ENCODE measurements at places on chromosomes 3 and 15.

DNA sequence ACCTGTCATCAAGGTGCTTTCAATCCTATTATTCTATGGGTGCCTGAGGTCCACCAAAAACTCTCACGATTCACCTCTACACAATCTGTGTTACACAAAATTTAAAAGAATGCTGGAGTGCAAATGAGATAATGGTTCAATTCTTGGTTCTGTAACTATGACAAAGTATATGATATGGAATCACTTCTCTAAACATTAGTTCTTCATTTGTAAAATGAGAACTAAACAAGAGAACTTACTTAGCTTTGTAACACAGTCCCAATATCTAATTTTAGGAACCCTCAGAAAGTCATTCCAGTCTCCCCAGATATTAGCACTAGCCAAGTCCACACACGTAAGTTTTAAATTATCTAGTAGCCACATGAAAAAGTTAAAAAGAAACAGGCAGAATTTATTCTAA is 111.5 kb downstream of the TBL1XR1 start:
- no peak for DNase-seq

DNA sequence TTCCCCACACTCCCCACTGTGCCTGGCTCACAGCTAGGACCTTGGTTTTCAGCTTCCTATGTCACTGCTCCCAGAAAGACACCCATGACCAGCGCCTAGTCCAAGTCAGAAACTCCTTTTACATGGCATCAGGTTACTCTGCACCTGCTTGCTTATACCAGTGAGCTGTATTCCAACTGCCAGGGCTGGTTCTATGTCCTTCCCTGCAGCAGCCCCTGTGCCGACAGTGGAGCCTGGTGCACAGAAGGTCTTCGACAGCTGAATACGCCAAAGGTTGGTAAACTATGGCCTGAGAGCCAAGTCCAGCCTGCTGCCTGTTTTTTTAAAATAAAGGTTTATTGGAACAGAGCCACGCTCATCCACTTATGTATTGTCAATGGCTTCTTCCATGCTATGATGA is 102.5 kb downstream of the IQSEC1 start:
- no peak for DNase-seq

DNA sequence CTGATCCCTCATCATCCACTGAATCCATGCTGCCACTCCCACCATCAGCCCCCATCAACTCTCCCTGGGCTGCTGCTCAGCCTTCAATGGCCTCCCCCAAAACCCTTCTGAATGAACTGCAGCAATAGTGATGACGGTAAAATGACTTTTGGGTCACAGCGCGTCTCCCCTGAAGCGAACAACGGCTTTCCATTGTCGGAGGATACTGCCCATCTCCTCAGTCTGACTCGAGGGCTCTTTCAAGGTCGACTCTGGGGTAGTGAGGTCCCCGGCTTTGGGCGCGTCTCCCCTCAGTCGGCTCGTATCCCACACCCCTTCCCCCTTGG is 57.2 kb upstream of the ZBTB38 start:
- DNase-seq, result no peak

DNA sequence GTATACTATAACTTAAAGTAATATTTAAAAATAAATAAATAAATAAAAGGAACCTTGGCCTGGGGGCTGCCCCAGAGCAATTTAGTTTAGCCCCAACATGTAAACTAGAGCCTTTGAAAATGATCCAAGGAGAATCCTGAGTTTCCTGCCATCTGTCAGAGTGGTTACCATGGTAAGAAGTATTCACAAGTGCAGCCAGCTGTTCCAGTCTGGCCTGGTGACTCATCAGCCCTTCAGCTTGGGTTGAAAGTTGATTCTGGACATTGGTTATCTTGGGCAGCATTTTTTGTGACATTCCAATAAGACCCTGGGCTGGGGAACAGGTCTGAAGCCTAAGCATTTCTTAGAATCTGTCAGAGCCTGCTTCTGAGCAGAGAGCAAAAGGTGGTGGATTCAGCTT is 72.7 kb upstream of the LRTM1 start:
- DNase-seq, result no peak

DNA sequence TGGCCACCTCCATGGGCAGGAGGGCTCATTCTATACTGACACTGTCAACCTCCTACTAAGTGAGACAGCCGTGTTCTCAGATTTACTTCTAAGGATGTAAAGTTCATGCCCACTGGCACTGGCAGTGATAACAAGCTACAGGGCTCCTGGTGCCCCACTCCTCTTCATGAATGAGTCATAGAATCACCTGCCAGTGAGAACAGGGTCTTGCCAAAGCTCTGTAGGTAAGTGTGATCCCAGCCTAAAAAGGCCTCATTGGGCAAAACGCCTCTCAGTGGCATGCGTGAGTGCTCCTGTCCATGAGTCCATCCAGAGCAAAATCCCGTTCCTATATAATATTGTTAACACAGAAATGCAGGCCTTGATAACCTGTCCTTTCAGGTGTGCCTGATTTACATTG is 17.4 kb downstream of the PXYLP1 start:
- DNase-seq, result no peak

DNA sequence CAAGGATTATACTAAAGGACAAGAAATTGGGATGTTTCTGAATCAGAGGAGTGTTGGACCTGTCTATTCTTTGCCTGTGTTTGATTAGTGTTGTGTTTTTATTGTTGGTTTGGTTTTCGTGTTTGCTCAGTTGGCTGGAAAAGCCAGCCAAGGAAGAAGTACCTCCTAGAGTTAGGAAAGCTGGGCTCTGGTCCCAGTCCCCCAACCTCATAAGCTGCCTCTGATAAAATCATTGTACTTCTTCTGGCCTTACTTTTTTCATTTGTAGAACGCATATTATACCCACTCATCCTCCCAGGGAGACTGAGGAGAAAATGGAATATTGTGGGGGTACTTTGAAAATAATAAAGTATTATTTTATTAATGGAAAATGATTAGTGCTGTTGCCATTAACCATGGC is 177.4 kb upstream of the TRIM42 start:
- no peak for DNase-seq

DNA sequence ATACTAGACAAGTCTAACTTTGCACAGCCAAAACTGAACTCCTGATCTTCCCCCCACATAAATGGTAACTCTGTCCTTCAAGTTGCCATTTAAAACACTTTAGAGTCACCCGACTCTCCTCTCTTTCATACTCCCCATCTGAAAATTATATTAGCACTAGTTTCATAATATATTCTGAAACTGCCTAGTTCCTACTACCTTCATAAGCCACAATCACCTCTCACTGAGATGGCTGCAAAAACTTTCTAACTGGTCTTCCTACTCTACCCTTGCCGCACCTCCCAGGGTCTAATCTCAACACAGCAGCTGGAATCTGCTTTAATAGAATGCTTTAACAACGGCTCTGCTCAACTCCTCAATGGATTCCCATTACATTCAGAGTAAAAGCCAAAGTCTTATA is 55.0 kb downstream of the GLB1 start:
- no peak for DNase-seq

DNA sequence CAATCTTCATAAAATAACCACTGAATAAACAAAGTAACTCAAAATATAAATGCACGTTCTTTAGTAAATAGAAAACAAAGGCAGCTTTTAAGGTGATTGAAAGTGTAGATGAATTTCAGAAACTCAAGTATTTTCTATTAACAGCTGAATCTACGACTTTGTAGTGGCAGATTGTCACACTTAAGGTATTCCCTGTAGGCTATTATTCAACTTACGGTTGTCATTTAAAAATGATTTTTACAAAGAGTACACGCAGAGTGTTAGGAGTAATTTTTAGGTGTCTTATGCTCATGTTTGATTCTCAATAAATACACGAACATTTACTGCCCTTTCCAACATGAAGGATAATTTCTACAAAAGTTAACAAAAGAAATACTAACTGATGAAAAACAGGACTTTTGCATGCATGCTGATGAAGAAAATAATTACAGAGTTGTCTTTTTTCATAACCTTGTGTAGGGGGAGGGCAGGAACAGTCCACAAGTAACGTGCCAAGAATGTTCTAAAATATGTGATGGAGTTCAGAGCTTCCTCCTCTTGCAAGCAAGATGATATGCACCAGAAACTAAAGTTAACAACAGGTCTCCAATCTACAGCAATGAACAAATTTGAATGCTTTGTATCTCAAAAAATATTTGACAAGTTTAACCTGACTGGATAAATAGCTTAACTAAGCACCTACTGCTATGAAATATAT is 16.7 kb downstream of the DCBLD2 start:
- no peak for DNase-seq

GRCh38 chr3:99248913-99249312 is 347.4 kb upstream of the DCBLD2 start:
- DNase-seq, result no peak

DNA sequence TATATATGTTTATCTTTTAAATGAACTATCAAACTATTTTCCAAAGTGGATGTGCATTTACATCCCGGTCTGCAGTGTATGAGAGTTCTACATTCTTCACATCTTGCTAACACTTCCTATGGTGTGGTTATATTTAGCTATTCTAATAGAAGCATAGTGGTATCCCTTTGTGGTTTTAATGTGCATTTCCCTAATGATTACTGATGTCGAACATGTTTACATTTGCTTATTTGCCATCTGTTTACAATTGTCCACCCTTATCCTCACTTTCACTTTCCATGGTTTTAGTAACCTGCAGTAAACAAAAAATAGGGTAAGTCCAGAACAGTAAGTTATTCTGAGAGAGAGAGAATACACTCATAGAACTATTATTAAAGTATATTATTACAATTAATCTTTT is 360.5 kb upstream of the NAALADL2 start:
- DNase-seq, result no peak

GRCh38 chr15:48494631-48495030 is 150.9 kb downstream of the FBN1 start:
- no peak for DNase-seq

DNA sequence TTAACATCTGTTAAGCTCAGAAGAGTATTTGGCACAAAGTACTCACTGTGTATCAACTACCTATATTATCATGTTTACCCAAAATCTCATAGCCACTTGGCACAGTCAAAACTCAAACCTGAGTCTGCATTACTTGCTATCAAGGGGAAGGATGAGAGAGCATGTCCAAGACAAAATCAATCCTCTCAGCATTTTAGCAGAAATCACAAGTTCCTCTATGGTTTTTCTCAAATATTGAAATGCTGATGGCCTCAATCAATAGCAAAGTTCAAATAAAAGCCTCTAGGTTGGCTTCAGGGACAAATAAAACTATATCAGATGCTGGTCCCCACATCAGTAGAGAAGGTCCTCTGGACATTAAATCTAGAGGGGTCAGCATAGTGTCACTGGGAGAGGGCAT is 14.3 kb downstream of the TBC1D2B start:
- no peak for DNase-seq

- DNase-seq, result no peak
These were observed 165.2 kb downstream of the OSBPL10 start for GRCh38 chr3:31815631-31816440.

GRCh38 chr3:149523512-149524299 is 49.2 kb downstream of the TM4SF4 start:
- DNase-seq, result no peak

- no peak for DNase-seq
These were observed 3.3 kb upstream of the RNF13 start for GRCh38 chr3:149809699-149810098.

GRCh38 chr3:134985864-134986715 is 191.0 kb downstream of the EPHB1 start:
- no peak for DNase-seq

DNA sequence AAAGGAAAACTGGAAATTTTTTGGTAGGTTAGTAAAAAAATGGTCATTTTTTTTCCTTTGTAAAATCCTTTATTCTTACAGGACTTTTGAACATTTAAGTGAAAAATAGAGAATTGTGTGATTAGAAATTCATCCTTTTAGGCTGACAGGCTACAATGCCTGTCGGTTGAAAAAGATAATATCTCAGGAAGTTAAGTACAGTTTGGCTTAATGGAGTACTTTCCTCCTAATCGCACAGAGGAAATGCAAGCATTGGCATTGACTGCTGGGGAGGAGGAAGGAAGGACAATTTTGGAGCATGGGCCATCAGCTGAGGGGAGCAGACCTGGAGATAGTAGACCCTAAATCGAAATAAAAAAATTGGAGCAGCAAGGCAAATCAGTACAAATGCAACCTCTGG is 135.1 kb upstream of the ICE2 start:
- DNase-seq, result no peak

GRCh38 chr15:59353994-59354416 is 18.7 kb downstream of the MYO1E start:
- no peak for DNase-seq

DNA sequence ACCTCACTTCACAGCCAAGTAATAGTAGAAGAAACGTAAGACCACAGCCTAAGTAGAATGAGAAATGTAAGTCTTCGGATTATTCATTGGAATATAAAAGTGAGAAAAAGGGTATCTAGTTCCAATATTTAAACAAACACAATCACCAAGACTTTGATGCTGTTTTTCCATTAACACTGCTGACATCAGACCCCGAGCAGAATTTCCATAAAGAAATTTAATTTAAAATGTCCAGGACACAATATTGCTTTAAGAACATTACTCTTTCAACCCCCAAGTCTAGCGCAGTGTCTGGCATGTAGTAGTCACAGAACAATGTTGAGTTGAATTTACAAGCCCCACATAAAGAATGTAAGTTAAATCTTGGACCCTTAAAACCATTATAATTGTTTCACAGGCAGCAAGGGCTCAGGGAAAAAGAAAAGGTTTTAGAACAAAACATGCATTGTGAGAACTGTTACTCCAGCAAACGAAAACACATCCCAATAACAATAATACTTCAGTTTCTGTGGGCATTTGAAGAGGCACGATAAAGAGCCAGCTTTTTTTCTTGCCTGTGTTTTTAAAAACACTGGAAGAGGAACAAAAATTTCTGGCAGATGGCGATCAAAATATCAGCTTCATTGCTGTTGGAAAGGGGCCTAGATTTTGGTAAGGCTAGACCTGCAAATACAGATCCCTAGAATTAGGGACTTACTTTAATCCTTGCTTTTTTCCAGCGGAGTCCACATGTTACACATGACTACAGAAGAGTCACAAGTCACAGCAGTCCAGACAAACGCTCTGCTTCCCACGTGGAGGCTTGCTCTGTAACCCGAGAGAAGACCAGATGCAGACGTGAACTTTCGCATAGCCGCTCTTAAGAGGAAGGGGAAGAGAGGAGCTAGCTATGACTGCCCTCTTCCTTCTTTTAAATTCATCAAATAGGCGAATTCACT is 77.9 kb upstream of the IGSF10 start:
- no peak for DNase-seq

DNA sequence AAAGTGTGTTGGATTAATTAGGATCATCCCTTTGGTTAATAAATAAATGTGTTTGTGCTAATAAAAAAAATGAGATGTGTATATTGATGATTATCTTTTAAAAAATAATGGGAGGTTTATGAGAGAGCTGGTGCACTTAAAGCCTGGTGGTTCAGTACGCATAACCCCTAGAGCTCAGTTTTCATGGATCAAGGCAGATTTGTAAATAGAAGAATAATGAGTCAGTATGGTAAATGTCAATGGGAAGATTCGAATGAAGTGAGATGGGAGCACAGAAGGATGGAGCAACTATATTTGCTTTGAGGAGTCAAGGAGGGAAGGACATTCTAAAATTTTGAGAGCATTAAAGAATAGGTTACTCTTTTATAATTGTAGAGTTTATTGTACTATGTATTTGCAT is 35.4 kb downstream of the AKAP13 start:
- no peak for DNase-seq

- no peak for DNase-seq
These were observed 21.0 kb upstream of the SEC22A start for GRCh38 chr3:123180791-123181190.
